Prostate gland (tissue), 2 donors: ENCODE measurements at places on chromosomes 11 and 22.

- DNase-seq = no peak
- H3K4me1 ChIP-seq = peaks cover 4% of the 10 kb centered on the region
Observed at GRCh38 chr11:75918331-75918730, 103.3 kb downstream of the UVRAG start.

GRCh38 chr11:35662061-35662648 is 420 bp upstream of the TRIM44 start:
- H3K27me3 ChIP-seq = no peaks in the 10 kb centered on the region
- H3K4me3 ChIP-seq = peak overlapping the region; percentile 69
- DNase-seq = no peak
- H3K27ac ChIP-seq = peak overlapping the region; percentile 83
- no peaks in the 10 kb centered on the region for H3K4me1 ChIP-seq

- H3K36me3 ChIP-seq = no peaks in the 10 kb centered on the region
- no peaks in the 10 kb centered on the region for H3K4me1 ChIP-seq
- no peak overlapping the region for H3K4me3 ChIP-seq
- H3K27ac ChIP-seq = no peak overlapping the region
- H3K27me3 ChIP-seq = no peaks in the 10 kb centered on the region
Observed at GRCh38 chr22:43127166-43127908, 15.9 kb downstream of the MCAT start.

DNA sequence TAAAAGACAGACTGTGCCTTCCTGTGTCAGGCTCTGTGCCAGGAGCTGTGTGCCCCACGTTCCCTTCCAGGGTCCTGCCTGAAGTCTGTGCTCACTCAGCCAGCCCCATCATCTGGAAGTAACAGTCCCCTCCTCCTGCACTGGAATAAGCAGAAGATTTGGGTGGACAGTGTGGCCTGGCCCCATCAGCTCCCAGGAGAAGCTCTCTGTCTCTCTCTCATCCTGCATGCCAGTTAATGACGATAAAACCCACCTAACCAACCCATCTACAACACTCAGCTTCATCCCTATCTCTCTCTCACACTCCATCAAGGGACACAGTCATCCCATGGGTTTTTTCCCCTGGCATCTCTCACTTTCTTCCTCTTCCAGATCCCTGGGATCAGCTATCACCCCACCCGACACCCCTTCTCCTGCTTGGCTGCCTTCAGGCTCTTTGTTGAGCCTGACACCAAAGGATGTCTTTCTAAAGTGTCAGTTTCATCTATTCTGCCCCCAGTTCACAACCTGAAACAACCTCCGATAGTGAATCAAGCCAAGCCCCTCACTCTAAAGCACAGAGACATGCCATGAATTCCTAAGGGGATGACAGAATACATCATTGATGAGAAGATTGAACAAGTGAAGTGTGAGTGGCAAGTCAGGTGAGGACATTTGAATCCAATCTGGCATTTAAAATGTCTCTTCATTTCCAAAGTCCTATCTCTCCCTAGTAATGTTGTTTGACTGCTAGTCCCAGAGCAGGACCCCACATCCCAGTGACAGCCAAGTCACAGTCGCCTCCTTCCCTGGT is 91.4 kb upstream of the TOP3B start:
- no peak overlapping the region for H3K4me3 ChIP-seq
- H3K27me3 ChIP-seq = no peaks in the 10 kb centered on the region
- H3K36me3 ChIP-seq = no peaks in the 10 kb centered on the region

DNA sequence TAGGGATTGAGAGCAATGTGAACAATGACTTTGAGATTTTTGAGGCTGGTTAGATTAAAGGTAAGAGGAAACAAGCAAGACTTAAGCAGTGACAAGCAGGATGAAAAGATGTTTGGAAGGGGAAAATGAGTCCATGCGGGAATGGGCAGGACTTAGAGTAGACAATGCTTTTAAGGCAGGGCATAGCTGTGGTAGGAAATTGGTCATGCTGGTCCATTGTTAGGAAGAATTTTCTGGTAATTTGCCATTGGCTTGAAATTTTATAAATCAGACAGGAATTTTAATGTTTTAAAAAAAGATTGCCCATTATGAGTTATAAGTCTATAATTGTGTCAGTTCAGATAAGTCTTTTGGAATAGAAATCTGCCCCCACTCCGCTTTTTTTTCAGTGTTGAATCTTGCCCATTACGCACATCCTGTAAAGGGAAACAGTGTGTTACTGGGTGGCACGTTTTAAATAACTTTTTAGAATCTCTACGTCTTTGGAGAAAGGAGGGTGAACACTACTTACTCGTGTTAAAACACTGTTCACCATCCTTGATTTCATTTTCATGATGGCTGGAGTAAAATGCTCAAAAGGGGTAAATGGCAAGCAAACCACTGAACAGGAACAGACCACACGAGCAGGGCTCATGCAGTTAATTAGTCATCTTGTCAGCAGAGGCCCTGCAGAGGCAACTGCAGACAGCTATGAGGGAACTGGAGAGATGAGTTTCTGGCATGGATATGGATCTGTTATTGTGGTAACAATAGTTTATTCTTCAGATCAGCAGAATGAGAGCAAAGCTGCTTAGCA is 25.0 kb downstream of the SWAP70 start:
- DNase-seq = peak; percentile 24
- no peak overlapping the region for H3K4me3 ChIP-seq
- H3K4me1 ChIP-seq = no peaks in the 10 kb centered on the region
- no peaks in the 10 kb centered on the region for H3K27me3 ChIP-seq

GRCh38 chr11:71335371-71335770 is 83.0 kb upstream of the SHANK2 start:
- no peaks in the 10 kb centered on the region for H3K4me1 ChIP-seq
- no peaks in the 10 kb centered on the region for H3K36me3 ChIP-seq
- DNase-seq = no peak
- H3K27ac ChIP-seq = no peak overlapping the region
- H3K4me3 ChIP-seq = no peak overlapping the region

GRCh38 chr11:95500466-95500865 is 269.5 kb upstream of the SESN3 start:
- no peaks in the 10 kb centered on the region for H3K27me3 ChIP-seq
- no peak overlapping the region for H3K4me3 ChIP-seq
- H3K4me1 ChIP-seq = no peaks in the 10 kb centered on the region
- DNase-seq = no peak
- no peak overlapping the region for H3K27ac ChIP-seq

DNA sequence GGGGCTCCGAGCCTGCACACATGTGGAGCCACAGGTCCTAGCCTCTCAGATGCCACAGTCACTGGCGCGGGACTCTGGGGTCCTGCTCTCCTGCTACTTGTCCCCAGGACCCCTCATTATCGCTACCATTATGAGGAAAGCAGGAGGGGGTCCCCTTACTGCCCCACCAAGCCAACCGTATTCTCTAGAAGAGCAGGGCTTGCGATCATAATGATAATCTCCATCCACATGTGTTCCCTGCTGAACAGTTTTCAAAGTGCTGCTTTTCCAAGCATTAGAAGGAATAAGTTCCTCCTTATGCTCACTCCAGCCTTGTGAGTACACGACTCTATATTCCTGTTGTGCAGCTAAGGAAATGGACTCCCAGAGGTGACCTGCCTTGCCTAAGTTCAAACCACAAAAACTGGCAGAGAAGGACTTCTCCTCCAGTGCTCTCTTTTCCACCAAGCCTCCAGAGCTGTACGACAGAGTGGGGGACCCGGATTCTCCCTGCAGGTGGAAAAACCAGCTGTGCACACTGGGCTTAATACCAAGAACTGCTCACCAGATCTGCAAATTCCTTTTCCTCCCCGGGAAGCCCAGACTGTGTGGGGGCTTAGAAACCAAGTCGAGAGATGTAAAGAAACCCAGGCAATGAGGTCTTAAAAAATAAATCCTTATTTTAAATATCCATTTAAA is 92.8 kb upstream of the DRD2 start:
- no peak for DNase-seq
- no peaks in the 10 kb centered on the region for H3K4me1 ChIP-seq
- H3K27me3 ChIP-seq = no peaks in the 10 kb centered on the region

DNA sequence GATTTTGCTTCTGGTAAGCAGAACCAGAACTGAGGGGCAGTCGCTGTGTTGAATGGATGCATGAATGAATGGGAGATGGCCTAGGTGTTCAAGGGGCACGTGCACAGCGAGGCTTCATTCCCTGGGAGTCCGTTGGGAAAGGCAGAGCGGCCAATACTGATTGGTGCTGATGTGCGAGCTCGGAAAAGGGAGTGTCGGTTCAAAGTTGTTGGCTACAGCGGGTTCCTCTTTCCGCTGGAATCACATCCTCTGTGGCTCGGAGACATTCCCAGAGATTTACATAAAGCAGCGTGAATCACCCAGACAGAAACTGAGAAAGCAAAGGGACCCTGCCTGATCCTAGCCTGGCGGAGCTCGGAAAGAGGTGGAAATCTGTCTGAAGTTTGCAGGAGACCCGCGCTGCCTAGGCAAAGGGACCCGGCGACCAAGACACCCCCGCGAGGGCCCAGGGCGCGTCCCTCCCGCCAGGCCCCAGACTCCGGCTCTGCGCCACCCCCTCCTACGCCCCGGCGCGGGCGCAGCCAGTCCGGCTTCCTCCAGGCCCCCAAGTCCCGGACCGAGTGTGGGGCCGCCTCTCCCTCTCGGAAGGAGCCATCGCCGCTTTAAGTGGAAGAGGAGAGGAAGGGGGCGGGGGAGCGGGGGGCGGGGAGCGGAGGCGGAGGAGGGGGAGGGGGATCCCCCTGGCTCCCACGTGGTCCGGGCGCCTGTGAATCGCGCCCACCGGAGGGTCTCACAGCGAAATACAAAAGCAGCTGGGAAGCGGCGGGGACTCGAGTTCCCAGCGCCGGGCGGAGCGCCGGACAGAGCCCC is at the start of gene FJX1:
Gene FJX1, plus strand, starts transcription at position 774 of the 810 bp plus-strand sequence. CDS start 177 bp downstream, outside the sequence.
- no peaks in the 10 kb centered on the region for H3K36me3 ChIP-seq
- peak within 1 kb of the TSS; percentile 57 for H3K4me3 ChIP-seq
- H3K27ac ChIP-seq = peak within 1 kb of the TSS; percentile 62
- DNase-seq = peak; percentile 23
- peaks cover 21% of the 10 kb centered on the region for H3K4me1 ChIP-seq

GRCh38 chr11:102608699-102609098 is 16.4 kb downstream of the MMP20 start:
- H3K27me3 ChIP-seq = no peaks in the 10 kb centered on the region
- H3K27ac ChIP-seq = no peak overlapping the region
- H3K36me3 ChIP-seq = no peaks in the 10 kb centered on the region
- DNase-seq = no peak
- no peaks in the 10 kb centered on the region for H3K4me1 ChIP-seq

GRCh38 chr11:9575260-9576240 is 2.1 kb downstream of the WEE1 start:
- no peaks in the 10 kb centered on the region for H3K36me3 ChIP-seq
- H3K27ac ChIP-seq = peak overlapping the region; percentile 93
- DNase-seq = peak; percentile 75
- peak overlapping the region; percentile 77 for H3K4me3 ChIP-seq
- H3K27me3 ChIP-seq = no peaks in the 10 kb centered on the region

DNA sequence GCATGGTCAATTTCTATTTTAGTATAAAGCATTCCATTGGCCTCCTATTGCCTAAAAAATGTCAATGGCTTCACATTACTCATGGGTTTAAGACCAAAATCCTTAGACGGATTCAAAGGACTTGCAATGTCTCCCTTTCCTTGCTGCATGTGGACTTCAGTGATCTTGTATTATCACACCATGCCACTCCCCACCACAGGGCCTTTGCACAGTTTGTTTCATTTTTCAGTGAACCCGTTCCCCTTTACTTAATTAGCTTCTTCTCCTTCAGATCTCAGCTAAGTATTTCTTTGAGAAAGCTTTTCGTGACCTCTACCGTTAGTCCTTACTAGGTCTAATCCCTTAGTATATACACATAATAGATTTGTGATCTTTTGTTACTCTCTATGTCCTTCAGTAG is 269.7 kb downstream of the FAM76B start:
- H3K36me3 ChIP-seq = no peaks in the 10 kb centered on the region
- no peaks in the 10 kb centered on the region for H3K4me1 ChIP-seq
- DNase-seq = no peak
- H3K27ac ChIP-seq = no peak overlapping the region
- no peaks in the 10 kb centered on the region for H3K27me3 ChIP-seq

- no peaks in the 10 kb centered on the region for H3K27me3 ChIP-seq
- H3K36me3 ChIP-seq = no peaks in the 10 kb centered on the region
- H3K4me1 ChIP-seq = no peaks in the 10 kb centered on the region
- H3K4me3 ChIP-seq = no peak overlapping the region
Observed at GRCh38 chr11:106304274-106304673, 226.8 kb downstream of the AASDHPPT start.

GRCh38 chr11:69939551-69940245 is 120.5 kb upstream of the FGF3 start:
- H3K4me1 ChIP-seq = no peaks in the 10 kb centered on the region
- no peak for DNase-seq
- H3K27ac ChIP-seq = peak overlapping the region; percentile 7
- no peak overlapping the region for H3K4me3 ChIP-seq
- no peaks in the 10 kb centered on the region for H3K36me3 ChIP-seq

- no peak for DNase-seq
- no peaks in the 10 kb centered on the region for H3K27me3 ChIP-seq
- no peak overlapping the region for H3K4me3 ChIP-seq
- no peaks in the 10 kb centered on the region for H3K4me1 ChIP-seq
- no peak overlapping the region for H3K27ac ChIP-seq
Observed at GRCh38 chr11:58596621-58597020, 17.8 kb downstream of the ZFP91 start.
